NCI-H1092 treated with DMSO at 0.1 percent for 48 hours (cell line): ENCODE measurements at places on chromosomes 4 and X.

- peak; percentile 31 for DNase-seq
Observed at GRCh38 chrX:5876984-5877596, 351.6 kb downstream of the NLGN4X start.

DNA sequence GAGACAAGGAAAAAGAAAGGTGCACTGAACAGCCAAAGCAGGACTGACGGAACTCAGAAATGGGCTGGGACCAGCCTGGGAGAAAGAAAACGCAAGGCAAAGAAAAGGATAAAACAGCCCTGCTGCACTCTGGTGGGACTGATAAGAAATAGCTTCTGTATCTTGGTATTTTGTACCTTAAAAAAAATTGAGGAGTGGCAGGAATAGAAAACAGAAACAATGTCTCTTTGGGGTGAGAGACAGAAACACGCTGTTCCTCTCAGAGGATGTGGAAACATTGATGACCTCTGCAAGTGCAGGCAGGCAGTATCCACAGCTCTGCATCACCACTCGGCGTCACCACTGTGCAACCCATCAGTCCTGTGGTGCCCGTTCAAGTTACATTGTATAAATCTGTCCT, 152.5 kb upstream of the SPRY1 start:
- no peak for DNase-seq

DNA sequence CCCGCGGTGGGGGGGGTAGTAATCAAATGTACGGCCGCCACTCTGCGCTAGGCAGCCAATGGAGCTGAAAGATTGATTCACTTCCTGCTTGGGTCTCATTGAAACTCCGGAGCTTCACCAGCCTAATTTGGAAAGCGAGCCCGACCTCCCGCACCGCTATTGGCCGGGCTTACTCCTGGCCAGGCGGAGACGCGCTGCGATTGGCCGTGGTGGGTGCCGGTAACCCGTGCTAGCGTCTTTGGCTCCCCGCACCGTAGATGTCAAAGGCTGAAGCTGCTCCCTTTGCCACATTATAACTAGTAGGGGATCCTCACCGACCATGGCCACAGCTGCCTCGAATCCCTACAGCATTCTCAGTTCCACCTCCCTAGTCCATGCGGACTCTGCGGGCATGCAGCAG, at the start of gene POU3F4:
Gene POU3F4, plus strand, starts transcription at position 285 of the 400 bp plus-strand sequence. Its CDS starts 35 bp downstream, at position 320.
- DNase-seq = no peak

DNA sequence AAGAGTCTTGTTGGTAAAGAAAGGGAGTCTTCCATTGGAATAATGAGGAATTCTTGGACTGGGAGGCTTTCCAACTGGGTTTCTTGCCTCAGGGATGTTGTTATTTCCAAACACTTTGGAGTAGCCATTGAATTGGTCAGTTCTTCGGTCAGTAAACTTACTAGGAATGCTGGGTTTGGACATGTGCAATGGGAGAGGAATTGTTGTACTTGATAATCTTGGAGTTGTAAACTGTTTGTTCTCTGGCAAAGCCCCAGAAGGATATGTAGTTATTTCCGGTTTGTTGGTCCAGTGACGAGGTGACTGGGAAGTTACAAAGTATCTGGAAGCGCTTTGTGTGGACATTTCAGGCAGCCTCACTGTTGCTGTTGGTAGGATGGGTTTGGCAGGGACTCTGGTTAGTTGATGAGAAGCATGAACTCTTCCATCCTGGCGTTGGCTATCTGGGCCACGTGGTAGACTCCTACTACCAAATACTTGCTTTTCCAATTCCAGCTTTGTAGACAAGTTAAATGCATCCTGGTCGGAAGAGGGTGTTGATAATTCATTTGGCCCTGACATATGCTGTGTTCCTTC, 25.9 kb downstream of the MXRA5 start:
- DNase-seq = no peak

GRCh38 chr4:32686123-32686522, 1966.0 kb downstream of the PCDH7 start:
- DNase-seq = no peak
